T-helper 17 cell (primary cell): ENCODE measurements at places on chromosomes 16 and 17. TPM values are rescaled to one million over a fixed set of nuclear protein-coding genes. Genes with fewer than 3 reads are reported as not detected.

The GSDMA gene
- not detected for total RNA-seq

The HES7 gene
- not detected for total RNA-seq

The MEOX1 gene
- 6.0 TPM for total RNA-seq

The CCDC40 gene
- total RNA-seq = 4.5 TPM

The SMPD3 gene
- 0.70 TPM for total RNA-seq

The TMUB2 gene
- 52.2 TPM for total RNA-seq

The XYLT2 gene
- 19.2 TPM for total RNA-seq

The TMEM114 gene
- total RNA-seq = not detected
